ENCODE measurements at places on chromosomes 11 and 22.

GRCh38 chr22:26041931-26042330 lies 127.3 kb upstream of the SEZ6L start:
- DNase-seq = no peak

DNA sequence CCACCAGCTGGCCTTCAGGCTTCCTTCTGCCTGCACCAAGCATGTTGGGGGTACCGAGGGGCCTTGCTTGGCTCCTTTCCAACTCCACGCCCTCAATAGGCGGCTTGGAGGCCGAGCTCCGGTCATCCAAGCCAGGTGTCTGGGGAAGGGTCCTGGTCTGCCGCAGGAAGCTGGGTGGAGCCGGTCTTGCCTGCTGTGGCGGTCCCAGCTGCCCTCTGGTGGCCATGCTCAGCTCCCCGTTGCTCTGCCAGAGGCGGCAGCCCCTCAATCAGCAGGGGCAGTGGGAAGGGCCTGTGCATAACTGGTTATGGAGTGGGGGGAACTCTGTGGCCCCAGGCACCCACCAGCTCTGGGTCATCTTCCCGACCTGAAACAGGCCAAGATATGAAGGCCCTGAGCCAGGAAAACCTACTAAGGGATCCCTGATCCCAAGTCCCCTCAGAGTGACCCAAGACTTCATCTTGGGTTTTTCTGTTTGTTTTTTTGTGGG lies 3.2 kb downstream of the ARVCF start:
- DNase-seq = no peak

DNA sequence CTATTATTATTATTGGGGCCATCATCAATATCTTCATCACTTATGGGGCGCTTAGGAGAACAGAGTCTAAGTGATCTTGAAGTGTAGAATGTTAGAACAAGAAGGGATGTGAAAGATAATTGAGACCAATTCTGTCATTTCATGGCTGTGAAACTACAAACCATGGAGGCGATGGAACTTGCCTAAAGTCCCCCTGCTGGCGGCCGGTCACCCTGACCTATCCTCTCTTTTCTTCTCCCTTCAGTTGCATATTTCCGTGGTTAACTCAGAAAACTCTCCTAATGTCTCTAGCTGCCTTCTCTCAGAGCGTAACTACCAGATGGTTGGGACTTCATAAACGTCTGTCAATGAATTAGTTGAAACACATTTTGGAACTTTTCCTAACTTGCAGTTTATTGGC lies 6.6 kb upstream of the OR4B1 start:
- no peak for DNase-seq

DNA sequence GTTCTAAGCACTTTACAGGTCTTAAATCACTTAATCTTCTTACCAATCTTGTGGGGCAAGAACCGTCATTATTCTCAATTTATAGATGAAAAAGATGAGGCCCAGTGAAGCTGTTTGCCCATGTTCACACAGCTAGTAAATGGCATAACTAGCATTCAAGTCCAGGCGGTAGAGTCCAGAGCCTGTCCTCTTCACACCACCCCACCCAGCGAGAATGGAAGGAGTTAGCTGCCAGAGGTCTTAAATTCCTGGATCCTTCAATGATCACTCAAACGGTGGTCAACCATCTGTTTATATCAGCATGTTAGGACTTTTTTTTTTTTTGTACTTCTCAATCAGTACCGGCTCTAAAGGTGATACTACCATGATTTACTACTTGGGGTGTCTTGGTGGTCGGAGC lies 43.3 kb downstream of the PARVA start:
- DNase-seq = no peak

Data from left renal pelvis (tissue), 4 donors.